ENCODE measurements at places on chromosomes 4 and X.

DNA sequence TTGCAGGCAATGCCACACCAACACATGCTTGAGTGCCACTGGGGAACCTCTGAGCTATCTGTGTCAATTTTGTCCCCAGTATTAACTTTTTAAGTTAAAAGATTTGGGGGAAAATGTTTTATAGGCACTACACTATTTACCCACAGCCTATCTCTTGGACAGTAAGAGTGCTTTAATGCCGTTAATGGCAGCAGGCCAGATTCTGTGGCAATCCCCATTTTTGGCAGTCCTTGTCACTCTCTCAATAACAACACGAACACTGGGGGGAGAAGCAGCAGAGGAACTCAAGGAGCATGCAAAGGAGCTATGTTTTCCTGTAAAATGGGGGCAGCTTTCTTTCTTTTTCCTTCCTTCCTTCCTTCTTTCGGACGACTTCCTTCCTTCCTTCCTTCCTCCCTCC, 168.6 kb downstream of the NSUN7 start:
- no peak for DNase-seq

DNA sequence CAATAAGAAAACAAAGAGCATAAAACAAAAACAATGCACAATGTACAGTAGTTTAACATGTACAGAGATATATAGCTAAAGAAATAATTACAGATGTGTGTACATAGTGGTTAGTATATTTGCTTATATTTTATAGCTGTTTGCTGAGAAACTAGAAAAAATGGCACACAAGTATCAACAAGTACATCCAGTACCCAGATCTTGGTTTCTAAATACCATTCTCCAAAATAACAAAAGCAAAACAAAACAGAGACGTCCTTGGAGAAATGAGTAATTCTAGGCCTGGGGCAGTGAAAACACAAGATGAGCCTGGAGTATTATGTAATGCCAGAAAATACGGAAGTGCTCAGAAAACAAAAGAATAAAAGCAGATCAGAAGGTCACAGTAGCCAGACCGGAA, 189.6 kb downstream of the TMEM47 start:
- DNase-seq = no peak

DNA sequence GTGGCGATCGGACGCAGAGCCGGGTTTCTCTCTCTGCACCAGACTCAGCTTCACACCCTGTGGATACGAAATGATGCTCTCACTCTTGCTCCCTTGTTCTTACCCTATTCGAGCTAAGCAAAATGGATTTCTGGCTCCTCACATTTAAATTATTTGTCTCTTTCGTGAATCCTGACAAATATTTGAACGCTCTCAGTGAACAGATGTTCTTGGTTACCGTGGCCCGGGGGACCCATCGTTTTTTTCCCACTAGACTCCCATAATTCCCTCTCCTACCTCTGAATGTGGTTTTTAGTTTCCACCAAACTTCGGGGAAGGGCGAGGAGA, 630 bp downstream of the SMARCA5 start:
- no peak for DNase-seq

GRCh38 chrX:40827331-40827730, 92.0 kb upstream of the MED14 start:
- DNase-seq = no peak

GRCh38 chr4:19534159-19534558, 717.5 kb upstream of the SLIT2 start:
- no peak for DNase-seq

GRCh38 chrX:109920325-109920724, 82.6 kb upstream of the TMEM164 start:
- no peak for DNase-seq

DNA sequence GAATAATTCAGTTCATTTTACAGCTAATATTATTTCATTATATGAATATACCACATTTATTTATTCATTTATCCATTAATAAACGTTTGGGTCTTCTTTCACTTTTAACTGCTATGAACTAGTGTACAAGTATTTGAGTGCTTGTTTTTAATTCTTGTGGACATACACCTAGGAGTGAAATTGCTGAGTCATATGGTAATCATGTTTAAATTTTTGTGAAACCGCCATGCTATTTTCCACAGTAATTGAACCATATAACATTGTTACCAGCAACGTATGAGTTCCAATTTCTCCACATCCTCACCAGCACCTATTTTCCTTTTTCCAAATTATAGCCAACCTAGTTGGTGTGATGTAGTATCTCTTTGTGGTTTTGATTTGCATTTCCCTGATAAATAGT, 388.2 kb downstream of the MAGEE1 start:
- DNase-seq = no peak

GRCh38 chr4:85369703-85370380, 105.1 kb upstream of the ARHGAP24 start:
- DNase-seq = no peak

DNA sequence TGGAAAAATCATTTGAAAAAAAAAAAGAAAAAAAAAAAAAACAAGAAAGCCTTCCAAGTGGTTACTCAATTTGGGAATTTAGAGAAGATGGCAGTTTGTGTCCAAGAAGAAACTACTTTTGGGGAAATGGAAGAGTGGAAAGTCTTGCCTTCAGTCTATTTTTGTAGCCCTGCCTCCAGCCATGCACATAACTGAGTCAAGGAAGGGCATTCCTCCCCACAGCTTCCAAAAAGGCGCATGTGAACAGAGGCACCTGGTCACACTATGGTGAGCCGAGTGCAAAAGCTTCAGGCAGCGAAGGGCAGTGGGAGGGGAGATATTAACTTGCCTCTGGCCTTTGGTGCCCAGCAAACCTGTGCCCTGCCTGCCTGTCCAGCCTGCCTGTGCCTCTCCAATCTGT, 163.7 kb downstream of the SMIM20 start:
- DNase-seq = no peak

DNA sequence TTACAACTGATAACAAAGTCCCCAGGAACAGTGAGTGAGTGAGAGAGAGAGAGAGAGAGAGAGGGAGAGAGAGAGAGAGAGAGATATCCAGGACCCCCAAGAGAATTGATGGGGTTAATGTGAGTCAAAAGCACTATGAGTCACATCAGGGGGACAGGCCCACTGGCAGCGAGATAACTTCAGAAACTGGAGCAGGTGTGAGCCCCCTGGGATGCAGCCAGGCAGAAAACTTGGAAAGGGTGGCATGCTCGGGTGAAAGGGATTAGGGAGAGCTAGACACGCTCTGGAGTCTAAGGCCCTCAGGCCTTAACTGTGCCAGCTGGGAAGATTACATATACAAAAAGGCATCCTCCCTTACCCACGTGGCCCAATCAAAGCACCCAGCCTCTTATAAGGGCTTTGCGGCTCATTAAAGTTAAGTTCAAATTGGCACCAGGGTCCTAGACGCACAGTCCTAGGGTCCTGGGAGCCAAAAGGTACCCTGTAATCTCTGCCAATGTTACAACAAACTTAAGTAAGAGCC, 841 bp downstream of the ACOT9 start:
- peak; percentile 56 for DNase-seq

DNA sequence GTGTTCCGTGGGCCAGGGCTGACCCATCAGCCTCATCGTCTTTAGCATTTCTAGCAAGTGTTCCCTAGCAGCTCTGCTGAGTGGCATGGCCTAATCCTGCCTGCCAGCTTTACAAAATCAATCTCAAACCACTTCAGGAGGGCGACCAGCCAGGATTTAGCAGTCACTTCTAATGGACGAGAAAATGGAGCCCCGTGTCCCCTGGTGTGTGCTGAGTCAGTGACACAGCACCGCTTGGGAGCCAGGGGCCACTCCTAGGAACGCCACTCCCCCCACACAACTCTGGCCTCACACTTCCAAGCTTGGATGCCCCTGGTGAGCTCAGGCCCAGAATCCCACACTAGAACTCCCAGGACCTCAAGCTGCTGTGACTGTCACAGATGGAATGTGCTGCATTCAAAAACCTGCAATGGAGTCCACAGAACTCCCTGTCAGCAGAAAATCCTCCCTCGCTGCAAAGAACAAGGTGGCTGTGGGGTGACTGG, 311.2 kb upstream of the GATB start:
- peak; percentile 65 for DNase-seq

DNA sequence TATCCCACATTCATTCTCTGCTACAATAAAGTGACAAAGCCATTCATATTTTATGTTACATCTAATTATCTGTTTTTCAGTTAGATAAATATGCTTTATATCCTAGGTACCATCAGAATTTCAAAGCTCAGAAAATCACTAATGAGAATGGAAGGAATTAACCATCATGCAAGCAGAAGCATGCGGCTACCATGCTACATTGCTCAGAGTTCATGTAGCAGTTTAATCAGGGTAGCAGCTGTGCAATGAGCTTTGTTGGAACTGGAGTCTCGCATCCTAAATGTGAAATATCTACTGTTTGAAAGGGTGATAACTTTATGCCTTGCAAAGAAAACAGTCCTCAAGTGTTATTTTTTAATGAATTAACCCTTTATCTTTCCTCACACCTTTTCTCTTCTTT, 77.5 kb downstream of the SNCA start:
- no peak for DNase-seq

GRCh38 chr4:113563691-113564378, 197.7 kb downstream of the CAMK2D start:
- no peak for DNase-seq

DNA sequence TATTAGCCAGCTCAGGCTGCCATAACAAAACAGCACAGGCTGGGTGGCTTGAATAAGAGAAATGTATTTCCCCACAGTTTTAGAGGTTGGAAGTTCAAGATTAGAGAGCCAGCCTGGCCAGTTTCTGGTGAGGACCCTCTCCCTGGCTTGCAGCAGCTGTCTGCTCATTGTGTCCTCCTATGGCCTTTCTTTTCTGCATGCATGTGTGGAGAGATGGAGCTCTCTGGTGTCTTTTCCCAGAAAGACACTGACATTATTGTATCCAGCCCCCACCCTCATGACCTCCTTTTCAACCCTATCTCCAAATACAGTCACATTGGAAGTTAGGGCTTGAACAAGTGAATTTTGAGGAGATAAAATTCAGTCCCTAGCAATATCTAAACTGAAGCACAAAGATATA, 263.8 kb upstream of the PABPC4L start:
- no peak for DNase-seq

DNA sequence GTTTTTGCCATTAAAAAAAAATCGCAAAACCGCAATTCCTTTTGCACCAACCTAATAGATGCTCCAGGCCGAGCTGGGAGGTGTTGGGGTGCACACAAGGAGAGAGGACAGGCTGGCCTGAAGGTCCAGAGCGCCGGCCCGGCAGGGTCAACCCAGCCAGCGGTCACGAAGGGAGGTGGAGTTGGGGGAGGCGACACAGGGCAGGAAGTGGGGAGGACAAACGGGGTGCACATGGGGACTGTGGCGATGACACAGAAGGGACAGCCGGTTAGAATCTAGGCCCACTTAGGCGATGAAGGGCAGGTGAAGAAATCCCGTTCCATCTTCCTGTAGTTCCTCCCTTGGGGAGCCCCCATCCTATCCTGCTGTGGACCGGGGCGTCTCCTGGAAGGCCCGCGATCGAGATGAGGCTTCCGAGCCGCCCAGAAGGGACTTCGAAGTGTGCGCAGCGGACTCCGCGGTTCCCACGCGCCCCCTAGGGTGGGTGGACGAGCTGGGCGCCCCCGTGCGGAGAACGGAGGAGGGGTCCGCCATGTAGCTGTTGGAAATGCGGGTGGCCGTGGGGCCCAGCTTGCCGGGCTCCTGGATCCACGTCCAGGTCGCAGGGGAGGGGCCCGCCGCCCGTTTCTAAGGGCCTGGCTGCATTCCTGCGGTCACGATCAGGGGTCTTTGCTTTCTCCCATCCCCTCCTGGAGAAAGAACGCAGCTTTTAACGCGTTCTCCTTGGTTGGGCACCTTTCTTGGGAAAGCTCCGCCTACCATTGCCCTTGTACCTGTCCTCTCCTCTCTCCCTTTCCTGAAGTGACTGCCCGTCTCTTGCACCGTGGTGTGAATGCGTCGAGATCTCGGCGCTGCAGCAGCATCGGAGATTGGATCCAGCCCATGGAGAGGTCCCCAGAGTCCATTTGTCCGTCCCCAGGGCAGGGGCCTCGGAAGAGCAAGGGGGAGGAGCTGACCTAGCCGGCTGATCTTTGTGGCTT, 17.0 kb upstream of the HPF1 start:
- DNase-seq = no peak

- DNase-seq = peak; percentile 29
Observed at GRCh38 chr4:46648088-46648744, 258.3 kb upstream of the GABRA2 start.

- no peak for DNase-seq
Observed at GRCh38 chr4:151857368-151857767, 96.6 kb upstream of the GATB start.

DNA sequence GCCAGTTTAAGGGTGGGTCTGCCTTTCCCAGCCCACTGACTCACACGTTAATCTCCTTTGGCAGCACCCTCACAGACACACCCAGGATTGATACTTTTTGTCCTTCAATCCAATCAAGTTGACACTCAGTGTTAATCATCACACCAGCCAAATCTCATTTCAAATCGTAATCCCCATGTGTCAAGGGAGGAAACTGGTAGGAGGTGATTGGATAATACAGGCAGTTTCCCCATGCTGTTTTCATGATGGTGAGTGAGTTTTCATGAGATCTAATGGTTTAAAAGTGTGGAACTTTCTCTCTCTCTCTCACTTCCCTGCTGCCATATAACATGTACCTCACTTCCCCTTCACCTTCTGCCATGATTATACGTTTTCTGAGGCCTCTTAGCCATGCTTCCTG, 647.2 kb upstream of the FRG1 start:
- DNase-seq = no peak

DNA sequence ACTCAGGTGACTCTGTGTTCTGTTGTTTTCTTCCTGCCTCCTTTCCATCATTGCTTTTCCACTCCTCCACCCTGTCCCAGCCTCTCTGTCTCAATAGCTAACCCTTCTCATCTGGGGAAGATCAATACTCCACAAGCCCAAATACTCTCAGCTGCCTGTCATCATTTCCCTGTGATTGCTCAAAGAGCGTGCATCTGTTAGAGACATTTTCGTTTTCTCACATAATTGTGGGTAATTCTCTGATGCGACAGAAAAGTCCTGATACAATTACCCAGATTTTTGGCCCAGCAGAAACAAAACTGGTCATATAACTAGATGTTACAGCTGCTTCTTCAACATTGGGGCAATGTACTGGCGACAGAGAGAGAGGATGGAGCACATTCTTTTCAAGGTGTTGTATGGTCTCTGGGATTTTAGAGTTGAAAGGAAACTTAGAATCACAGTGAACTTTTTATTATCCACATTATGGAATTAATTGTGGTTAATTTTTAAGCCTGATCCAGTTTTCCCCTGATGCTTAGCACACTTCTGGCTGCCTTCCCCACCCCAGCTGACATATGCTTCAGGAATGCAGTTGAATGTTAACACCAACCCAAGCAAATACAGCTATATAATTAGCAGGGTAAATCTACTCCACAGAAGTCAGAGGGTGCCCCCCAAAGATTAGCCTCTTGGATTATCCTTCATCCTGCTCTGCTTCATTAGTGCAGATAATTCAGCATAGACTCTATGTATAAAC, 171.4 kb upstream of the ANXA3 start:
- peak; percentile 6 for DNase-seq

DNA sequence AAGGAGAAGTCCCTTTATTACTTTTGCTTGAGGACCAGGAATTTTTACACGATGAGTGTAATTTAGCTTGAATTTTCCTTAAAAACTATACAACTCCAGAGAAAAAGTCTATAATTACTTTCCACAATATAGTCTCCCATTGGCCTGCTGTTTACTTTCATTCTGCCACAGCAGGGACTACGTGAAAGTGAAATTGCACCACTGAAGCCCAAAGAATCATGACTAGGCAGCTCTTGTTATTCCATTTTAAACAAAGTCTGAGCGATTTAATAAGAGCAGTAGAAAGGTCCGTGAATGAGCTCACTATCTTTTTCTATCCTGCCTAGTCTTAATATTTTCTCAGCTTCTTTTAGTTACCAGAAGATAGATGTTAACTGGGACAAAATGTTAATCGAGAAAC, 68.6 kb downstream of the ADGRG4 start:
- DNase-seq = no peak

- peak; percentile 33 for DNase-seq
Observed at GRCh38 chr4:105859233-105859632, 36.0 kb upstream of the NPNT start.
